ENCODE measurements at places on chromosomes 5 and 9.

DNA sequence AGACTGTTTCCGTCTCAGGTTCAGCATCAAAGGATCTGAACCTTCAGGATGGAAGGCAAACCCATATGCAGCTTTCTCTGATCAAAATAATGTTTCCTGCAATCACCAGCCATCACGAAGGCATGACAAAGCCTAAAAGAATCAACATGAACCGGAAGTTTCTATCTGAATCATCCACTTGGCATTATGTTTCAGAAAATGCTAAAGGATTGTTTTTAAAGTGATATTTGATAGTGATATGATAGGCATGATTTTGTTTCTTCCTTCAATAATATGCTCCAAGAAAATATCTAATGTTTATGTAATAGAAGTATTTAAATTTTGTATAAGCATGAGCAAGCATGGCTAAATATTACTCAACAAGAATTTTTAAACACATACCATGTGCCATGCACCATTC, 219.6 kb downstream of the PLK2 start:
- DNase-seq = peak; percentile 92

DNA sequence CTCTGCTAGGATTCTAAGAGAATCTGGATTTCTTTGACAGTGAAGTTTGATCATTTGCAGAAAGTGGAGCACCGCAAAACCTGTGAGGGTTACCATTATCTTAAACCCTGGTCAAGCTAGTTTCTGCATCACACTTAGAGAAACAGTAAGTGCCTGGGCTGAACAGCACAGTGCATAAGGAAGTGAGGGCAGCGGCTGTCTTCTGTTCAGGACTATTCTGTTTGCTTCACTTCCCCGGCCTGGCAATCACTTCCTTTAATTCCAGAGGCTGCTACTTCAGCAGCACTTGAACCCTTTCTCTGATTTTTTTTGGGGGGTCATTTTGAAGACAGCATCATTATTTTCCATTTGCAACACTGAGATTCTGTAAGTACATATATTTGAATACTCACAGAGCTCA, 32.0 kb downstream of the SEMA6A start:
- no peak for DNase-seq

DNA sequence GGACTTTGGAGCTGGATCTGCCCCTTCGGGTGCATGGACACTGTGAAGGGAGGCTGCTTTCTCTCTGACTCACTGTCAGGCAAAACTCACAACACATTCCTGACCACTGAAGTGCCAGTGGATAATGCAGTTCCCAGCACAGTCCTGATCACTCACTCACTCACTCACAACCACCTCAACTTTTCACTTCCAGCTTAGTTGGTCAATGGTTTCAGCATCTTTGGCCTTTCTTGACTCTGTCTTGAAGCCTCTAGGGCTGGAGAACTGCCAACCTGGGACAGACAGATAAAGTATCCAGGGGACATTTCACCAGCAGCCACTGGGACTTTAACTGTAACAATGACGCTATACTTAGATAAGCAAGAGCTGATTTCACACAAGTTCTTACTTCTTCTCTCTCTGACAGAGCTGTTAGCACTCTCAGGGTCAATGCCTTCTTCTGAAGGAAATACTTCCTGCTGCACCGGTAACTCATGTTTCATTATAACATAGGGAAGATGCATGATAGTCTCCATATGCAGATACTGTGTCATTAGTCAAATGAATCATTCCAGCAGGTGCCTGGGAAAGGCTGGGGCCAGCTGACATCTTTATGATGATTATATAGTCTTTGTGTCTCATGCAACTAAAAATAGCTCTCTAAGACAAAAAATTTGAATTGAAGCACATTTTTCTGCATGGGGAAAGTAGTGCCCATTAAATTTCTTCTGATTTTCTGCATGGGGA, 499.0 kb downstream of the SEMA5A start:
- peak; percentile 99 for DNase-seq

GRCh38 chr9:70791936-70792335, 329.5 kb downstream of the TRPM3 start:
- no peak for DNase-seq

DNA sequence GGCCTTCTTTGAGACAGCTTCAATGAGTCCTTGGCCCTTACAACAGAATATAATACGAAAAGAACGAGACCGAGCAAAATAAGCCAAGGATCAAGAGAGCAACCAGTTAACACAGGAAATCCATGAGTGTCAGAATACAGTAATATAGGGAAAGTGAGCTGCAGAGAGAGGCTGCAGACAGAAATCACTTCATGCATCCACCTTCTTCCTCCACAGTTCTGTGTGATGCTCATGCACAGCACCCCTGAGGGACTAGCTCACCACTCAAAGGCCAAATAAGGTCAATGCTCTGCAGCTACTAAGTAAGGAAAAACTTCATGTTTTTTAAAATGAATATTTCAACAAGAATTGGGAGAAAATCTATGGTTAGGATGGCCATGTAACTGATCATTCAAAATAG, 257.1 kb downstream of the MCTP1 start:
- DNase-seq = no peak

DNA sequence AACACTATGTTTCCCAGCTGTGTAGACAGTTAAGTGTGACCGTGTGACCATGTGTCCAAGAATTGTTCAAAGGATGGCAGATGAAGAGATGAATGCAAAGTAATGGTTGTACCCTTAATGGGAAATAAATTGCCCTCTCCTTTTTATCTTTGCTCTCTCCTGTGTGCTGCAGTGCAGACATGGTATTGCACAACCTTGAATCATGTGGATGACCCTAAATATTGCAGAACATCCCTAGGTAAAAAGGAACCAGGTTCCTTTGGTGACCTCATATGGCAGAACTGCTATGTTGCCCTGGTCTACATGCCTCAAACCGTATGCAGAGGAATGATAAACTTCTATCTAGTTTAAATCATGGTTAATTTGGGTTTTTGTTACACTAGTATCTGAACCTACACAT, 81.7 kb upstream of the CTNND2 start:
- DNase-seq = no peak

- peak; percentile 58 for DNase-seq
These were observed 624.9 kb upstream of the GRAMD2B start for GRCh38 chr5:125798307-125798706.

DNA sequence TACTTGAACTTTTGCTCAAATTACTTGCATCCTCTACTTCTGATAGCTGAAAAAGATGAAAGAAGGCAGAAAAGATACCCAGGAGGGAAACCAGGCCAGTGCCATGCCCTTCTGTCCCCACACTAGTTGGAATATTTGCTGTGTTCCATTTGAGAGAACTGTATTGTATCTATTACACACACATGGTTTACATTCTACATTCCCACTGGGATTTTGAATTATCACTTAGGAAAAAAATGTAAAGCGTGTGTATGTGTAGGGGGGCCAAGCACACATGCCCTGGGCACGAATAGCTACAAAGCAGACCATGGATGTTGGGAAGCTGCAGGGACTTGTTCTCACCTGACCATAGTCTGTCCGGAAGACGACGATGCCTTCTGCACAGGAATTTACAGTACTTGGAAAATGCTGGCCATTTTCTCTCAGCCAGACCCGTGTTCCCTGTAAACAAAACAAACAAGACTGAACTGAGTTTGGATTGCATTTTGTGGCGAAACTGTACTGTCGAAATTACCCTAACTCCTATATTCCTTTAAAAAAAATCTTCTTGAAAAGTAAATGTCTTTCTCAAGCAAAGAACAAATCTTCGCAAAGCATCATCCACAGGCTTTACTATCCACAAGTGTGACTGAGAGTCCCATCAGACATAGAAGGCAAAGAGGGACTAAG, 58.7 kb downstream of the MYO10 start:
- peak; percentile 63 for DNase-seq

GRCh38 chr5:7754997-7755596, 95.8 kb downstream of the CFAP90 start:
- DNase-seq = peak; percentile 36

GRCh38 chr5:36089989-36090388, 23.3 kb upstream of the UGT3A2 start:
- DNase-seq = peak; percentile 45

- peak; percentile 63 for DNase-seq
These were observed 16.0 kb upstream of the PUM3 start for GRCh38 chr9:2859776-2860379.

- no peak for DNase-seq
These were observed 59.4 kb downstream of the ELAVL2 start for GRCh38 chr9:23766613-23767012.

DNA sequence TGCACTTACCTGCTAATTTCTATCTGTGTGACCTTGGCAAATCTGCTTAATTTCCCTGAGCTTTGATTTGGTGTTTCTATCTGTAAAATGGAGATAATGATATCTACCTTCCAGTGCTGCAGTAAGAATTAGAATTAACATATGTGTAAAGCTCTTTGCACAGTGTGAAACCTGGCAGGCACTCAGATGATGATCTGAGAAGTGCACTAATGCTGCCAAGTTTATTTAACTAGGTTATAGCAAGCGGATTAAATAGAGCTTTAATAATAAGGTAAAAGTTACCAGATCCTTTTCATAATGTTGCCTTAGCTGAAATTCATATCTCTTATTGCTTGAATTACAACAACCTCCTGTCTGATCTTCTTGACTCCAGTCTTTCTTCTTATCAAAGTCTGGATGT, 315.3 kb upstream of the CD180 start:
- no peak for DNase-seq

DNA sequence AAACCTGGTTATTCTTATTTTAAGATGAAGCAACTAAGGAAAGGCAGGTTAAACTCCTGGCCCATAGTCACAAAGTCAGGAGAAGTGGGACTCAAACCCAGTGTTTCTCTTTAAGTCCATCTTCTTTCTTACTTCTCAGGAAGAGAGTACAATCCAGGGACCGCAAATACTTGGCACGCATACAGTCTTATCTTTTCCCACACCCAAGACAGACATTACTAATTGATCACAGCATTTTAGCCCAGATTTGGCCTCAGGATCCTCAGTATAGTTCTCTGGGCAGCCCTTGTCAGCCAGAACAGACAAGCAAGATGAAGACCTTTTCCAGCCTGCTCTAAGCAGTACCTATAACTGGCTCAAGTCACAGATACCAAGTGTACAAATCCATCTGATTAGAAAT, 125.5 kb upstream of the RAI14 start:
- peak; percentile 42 for DNase-seq

- DNase-seq = peak; percentile 93
These were observed 43.9 kb upstream of the ORM1 start for GRCh38 chr9:114278881-114279570.

- DNase-seq = no peak
These were observed 203.3 kb downstream of the KCNN2 start for GRCh38 chr5:114565139-114565538.

- DNase-seq = no peak
These were observed 230.5 kb upstream of the TRIM32 start for GRCh38 chr9:116456490-116457088.

GRCh38 chr9:38047301-38048251, 21.5 kb downstream of the SHB start:
- peak; percentile 98 for DNase-seq

GRCh38 chr5:122701640-122702523, 73.0 kb upstream of the SNX2 start:
- no peak for DNase-seq

GRCh38 chr9:27659001-27659400, 85.7 kb upstream of the C9orf72 start:
- DNase-seq = no peak

- no peak for DNase-seq
These were observed 115.6 kb downstream of the CDK5RAP2 start for GRCh38 chr9:120464176-120464886.

GRCh38 chr5:18032744-18033143, 398.5 kb downstream of the TAF11L14 start:
- DNase-seq = no peak

- no peak for DNase-seq
These were observed 11.4 kb downstream of the CORO2A start for GRCh38 chr9:98180996-98181395.

All from fibroblast of skin of back (primary cell).